NCI-H1105 (cell line): ENCODE measurements at places on chromosomes 2 and 18.

DNA sequence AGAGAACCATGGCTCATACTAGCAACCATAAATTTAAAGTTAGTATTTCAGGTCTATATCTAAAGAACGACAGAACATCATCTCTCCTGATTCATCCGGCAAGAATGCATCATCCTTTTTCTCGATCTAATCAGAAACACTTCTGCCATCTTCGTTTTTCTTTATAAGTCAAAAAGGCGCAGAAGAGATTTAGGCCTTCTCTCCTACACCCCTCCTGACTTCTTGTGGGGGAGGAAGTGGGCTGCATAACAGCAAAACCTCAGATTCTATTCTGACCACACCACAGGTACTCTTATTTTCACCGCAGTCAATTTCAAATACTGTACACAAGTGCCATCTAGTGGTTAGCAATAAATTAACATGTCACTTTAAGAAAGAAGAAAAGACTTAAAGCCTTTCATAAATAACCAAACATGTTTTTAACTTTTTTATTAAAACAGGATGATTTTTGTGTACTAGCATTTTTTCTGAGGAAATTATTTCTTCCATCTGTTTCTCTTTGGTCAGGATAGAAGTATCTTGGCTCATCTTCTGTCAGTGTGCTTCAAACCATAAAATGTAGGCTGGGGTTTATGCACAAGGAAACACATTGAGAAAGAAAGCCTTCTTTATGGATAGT is 48.4 kb upstream of the PIK3C3 start:
- DNase-seq = peak; percentile 40

- DNase-seq = no peak
These were observed 12.1 kb downstream of the COPS9 start for GRCh38 chr2:240123821-240124650.

- no peak for DNase-seq
These were observed 97.0 kb downstream of the RNF144A start for GRCh38 chr2:7014174-7014640.

GRCh38 chr2:203359450-203359849 is 31.3 kb downstream of the ABI2 start:
- no peak for DNase-seq

DNA sequence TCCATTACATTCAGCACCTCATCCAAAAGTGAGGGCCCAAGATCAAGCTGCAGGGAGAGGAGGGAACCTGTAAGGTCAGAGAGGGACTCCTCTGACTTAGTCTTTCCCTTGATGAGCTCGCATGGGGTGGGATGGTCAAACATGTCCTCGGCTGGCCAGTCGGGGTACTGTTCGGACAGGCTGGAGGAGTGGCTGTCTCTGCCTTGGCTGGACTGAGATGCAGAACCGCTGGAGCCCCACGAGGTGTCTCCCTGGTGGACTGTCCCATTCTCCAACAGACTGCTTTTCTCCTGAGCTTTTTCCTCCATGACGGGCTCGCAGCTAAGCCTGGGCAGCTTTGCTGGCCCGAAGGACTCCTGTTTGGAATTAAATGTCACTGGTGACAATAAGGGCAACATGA is 25.6 kb downstream of the CDC42EP3 start:
- DNase-seq = no peak

DNA sequence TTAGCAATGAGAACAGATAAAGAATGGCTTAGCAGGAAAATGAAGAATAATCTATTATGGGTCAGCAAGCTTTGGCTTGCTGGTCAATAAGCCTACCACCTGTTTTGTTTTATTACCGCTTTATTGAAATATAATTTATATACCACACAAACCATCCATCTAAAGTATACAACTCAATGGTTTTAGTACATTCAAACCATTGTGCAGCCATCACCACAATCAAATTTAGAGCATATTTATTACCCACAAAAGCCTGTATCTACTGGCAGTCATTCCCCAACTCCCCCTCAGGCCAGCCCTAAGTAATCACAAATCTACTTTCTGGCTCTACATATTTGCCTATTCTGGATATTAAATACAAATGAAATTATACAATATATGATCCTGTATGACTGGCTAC is 17.2 kb downstream of the PPP3R1 start:
- no peak for DNase-seq

GRCh38 chr2:9057939-9058761 is 54.7 kb upstream of the MBOAT2 start:
- DNase-seq = no peak

- no peak for DNase-seq
These were observed 125.3 kb downstream of the TCF4 start for GRCh38 chr18:55462652-55463051.

- DNase-seq = no peak
These were observed 185.9 kb downstream of the PDE1A start for GRCh38 chr2:182240862-182241371.

- no peak for DNase-seq
These were observed 91.3 kb upstream of the GLS start for GRCh38 chr2:190789074-190790004.

DNA sequence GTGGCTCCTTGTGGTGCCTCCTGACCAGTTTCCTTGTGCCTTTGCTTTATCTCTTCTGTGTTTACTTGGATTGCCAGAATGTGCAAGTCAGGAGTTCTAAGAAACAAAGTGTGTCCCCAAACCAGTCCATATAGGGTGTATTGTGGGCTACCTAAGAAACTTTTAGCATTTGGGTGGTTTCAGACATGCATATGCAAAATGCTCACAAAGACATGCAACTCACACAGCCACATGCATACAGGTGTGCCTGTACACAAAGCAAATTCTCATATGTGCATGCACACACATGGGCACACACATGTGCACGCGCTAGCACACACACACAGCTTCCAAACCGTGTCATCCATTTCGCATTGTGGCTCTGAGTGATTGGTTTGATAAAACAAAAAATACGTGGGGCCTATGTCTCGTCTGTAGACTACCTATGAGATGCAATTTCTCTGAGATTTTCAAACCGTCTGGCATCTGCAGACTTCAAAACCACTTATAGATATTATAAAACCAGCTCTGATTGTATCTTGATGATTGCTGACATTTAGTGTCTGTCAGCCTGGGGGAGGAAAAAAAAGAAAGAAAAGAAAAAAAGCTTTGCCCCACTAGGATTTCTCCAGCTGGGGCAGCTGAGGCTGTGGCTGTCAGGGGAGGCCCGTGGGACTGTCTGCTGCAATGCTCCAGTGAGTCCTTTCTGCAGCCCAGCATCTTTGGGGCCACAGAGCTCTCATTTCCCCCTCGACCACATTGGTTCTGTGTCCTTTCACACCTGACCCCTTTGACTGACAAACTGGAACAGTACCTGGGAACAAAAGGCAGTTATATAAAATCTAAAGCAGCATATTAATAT is 556.1 kb downstream of the CMPK2 start:
- no peak for DNase-seq
